ENCODE measurements at places on chromosomes 1 and 21.

- peak; percentile 61 for DNase-seq
Measured at GRCh38 chr1:56803561-56804156, 15.5 kb downstream of the FYB2 start.

GRCh38 chr1:183069562-183070216 lies 46.5 kb downstream of the LAMC1 start:
- DNase-seq, result peak; percentile 45

DNA sequence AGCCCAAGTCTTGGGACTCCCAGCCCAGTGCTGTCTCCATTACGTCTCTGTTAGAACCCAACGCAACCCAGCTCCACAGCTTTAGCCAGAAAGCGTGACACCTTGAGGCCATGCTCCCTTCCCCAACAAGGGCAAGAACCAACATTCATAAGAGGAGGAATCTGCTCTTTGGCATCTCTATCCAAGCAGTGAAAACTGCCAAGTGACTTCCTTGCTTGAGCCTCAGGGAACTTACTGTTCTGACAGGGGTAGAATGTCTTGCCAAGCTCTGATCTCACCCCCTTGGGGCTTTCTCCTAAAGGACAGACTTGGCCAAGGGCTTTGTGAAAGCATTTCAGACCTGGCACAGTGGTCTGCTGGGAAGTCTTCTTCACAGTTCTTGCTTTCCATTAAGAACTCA lies 56.6 kb downstream of the SYT6 start:
- no peak for DNase-seq

- DNase-seq, result no peak
Measured at GRCh38 chr1:200436436-200436835, 26.6 kb upstream of the ZNF281 start.

- DNase-seq, result no peak
Measured at GRCh38 chr21:42645211-42646075, 8.0 kb upstream of the PDE9A start.

DNA sequence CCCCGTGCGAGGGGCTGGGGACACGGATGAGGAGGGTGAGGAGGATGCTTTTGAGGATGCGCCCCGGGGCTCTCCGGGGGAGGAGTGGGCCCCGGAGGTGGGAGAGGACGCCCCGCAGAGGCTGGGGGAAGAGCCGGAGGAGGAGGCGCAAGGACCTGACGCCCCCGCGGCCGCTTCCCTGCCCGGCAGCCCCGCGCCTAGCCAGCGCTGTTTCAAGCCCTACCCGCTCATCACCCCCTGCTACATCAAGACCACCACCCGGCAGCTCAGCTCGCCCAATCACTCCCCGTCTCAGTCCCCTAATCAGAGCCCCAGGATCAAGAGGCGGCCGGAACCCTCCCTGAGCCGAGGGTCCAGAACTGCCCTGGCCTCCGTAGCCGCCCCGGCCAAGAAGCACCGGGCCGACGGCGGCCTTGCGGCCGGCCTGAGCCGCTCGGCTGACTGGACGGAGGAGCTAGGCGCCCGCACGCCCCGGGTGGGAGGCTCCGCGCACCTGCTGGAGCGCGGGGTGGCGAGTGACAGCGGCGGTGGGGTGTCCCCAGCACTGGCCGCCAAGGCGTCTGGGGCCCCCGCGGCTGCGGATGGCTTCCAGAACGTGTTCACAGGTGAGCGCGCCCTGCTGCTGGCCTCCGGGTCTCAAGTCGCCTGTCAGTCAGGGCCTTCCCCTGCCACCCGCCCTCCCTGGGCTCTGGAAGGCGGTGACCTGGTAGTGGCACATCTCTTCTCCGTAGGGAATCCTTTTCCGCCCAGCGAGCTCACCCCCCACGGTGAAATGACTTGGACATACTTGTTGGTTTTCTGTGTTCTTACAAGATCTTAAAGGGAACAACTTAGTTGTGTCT lies 1.7 kb downstream of the FMN2 start:
- DNase-seq, result peak; percentile 56

DNA sequence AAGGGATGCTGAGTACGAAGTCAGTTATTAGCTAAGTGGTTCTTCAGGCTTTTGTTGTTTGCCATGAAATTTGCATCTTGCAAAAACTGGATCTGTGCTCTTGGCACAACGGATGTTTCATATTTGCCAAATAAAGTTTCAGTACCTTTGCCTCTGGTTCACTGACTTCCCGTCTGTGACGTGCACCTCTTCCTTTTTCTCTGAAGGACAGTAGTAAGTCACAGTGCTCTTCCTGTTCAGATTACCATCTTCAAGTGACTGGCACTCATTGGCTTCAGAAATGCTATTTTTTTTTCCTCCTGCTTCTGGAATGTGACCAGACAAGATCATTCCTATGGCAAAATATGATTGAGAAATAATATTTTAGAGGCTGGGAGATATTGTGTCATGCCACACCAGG lies 75.9 kb upstream of the GREM2 start:
- DNase-seq, result no peak

GRCh38 chr1:181863736-181864135 lies 197.8 kb downstream of the ZNF648 start:
- DNase-seq, result no peak

DNA sequence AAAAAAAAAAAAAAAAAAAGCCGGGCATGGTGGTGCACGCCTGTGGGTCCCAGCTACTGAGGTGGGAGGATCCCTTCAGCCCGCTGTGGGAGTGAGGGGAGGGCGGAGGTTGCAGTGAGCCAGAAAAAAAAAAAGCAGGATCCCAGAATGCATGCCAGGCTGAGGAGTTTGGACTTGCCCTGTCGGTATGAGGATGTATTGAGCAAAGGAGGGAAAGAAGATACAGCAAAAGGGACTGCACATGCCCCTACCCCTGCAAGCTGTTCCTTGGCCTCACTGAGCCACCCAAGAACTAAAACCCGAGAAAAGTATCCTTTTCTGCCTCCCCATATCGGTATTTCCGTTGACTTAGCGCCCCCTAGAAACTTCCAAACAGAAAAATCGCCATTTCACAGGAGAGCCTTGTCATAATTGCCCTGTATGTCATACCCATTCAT lies 1.3 kb upstream of the GPATCH4 start:
- peak; percentile 60 for DNase-seq

GRCh38 chr1:109629372-109630030 lies 9.9 kb downstream of the AMPD2 start:
- DNase-seq, result no peak

GRCh38 chr1:91583326-91583755 lies 82.7 kb downstream of the CDC7 start:
- peak; percentile 86 for DNase-seq

GRCh38 chr1:171753685-171754352 lies 12.0 kb upstream of the VAMP4 start:
- no peak for DNase-seq

GRCh38 chr1:243609698-243610097 lies 240.3 kb downstream of the AKT3 start:
- DNase-seq, result no peak

GRCh38 chr1:112701227-112702066 lies 5.5 kb downstream of the RHOC start:
- no peak for DNase-seq

GRCh38 chr1:117495068-117495467 lies 110.8 kb upstream of the TENT5C start:
- no peak for DNase-seq

DNA sequence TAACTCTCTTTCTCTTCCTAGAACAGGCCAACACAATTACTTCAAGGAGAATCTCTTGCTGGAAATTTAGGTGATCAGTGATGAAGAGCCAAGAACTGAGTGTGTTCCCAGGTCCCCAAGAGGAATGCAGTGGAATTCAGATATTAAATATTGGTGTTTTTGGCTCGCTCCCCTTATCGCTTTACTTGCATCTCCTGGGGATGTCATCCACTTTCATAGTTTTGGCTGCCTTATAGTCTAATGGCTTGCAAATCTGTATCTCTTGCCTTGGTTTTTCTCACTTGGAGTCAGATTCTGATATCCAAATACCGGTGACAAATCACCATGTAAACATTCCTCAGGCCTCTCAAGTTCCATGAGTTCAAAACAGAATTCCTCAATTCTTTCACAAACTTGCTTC lies 151.0 kb upstream of the C1orf87 start:
- no peak for DNase-seq

DNA sequence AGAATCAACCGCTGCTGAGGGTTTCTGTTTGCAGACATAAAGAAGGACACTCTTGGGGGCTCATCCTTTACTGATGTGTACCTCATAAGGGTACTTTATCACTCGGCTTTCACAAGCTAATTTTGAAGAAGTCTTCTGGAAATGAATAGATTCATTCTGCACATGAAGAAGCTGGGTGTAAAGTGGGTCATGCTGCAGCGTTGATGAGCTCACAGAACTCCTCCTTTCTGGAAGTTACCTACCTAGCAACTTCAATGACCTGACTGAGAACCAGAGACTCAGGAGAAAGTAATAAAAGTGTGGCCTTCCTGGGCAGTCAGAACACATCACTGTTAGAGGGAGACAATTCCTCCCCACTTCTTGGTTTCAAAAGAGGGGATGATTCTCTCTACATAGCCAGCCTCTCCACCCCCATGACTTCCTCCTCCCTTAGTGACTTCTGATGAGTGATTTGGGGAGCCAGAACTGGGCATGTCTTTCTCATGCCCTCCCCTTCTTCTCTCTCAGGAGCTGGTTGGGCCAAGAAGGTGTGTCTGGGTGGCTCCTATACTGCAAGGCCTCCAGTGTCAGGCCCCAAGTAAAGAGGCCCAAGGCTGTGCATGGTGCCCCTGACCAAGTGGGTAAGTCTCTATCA lies 27.0 kb downstream of the PCNX2 start:
- no peak for DNase-seq

DNA sequence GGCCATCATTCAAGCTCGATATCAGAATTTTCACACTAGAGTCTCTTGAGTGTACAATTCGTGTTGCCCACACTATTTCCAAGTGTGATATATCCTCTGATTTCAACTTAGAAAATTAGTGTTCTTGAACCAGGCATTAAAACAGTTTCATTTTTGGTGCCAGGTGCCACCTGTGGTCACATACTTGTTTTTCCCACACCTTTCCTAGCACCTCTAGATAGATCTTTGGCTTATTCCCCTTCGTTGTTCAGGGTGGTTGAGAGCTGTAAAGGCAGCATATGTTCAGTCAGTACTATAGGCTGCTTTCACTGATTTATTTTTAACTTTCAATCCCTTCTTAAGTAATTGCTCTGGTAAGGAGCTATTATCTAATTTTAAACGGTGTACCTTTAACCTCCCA lies 131.1 kb downstream of the NEK7 start:
- DNase-seq, result no peak

DNA sequence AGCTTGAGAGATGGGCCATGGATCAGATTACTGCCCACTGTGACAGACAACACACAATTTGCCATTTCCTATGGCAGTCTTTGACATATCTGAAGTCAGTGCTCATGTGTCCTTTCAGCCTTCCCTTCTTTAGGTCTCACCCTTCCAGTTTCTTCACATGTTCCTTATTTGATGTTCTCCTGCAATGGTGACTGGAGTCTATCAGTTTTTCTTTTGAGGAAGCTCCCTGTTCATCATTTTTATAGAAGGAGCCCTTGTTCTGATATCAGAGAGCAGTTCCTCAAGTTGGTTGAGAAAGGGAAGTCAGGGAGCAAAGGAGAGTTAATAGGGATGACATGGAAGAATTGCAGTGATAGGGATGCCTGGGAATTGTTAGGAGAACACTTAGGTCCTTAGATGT lies 42.2 kb downstream of the DISC1 start:
- DNase-seq, result no peak

- no peak for DNase-seq
Measured at GRCh38 chr1:246187834-246188372, 319.2 kb downstream of the SMYD3 start.

DNA sequence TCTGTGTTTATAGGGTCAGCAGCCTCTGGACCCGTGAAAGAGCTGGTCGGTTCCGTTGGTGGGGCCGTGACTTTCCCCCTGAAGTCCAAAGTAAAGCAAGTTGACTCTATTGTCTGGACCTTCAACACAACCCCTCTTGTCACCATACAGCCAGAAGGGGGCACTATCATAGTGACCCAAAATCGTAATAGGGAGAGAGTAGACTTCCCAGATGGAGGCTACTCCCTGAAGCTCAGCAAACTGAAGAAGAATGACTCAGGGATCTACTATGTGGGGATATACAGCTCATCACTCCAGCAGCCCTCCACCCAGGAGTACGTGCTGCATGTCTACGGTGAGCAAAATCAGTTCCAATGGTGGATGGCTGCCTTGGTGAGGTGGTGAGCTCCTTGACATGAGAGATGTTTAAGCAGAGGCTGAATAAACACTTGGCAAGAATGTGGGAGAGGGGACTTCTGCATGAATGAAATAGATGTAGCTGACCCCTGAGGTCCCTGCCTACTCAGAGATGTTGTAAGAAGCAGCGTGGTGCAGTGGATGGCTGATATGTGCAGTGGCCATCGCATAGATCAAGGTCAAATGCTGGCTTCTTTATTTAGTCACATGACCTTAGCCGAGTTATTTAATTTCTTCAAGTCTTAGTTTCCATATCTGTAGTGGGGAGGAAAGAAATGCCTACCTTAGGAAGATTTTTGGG lies 9.3 kb downstream of the SLAMF7 start:
- DNase-seq, result peak; percentile 20

DNA sequence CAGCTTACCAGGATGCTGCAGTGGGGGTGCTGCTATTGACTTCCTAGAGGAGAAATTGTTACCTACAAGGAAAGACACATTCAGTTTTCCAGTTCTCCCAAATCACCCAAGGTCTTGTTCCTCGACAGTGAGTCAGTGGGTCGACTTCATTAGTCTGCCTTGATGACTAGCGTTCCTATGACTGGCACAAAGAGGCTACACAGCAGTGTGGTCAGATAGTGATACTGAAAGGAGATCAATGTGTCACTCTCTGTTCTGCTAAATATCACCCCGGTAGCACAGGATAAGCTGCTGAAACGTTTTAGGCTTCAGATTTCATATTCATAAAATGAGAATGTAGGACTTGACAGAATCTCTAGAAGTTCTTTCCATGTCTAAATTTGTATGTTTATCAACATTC lies 357.4 kb downstream of the LMX1A start:
- DNase-seq, result no peak

DNA sequence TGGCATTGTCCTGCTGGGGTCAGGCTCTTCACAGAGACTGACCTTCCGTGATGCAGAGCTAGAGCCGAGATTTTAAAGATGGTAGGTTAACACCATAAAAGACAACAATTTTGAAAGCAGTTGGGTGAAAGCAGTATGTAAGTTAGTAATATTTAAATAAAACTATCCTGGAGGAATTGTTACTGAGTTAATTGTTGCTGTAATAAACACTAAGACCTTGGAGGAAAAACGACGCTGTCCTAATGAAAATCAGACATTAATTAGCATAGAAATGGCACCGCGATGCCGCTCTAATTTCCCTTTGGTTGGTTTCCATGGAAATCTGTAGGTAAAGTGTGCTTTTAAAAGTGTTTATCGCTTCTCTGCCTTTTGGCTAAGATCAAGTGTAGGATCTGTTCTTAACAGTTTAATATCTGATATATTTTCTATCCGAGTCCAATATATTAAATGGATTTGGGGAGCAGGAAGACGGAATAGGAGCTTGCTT lies 745 bp upstream of the ANP32E start:
- no peak for DNase-seq

- no peak for DNase-seq
Measured at GRCh38 chr1:40312238-40313205, 4.6 kb downstream of the COL9A2 start.

- no peak for DNase-seq
Measured at GRCh38 chr1:206541236-206541833, 34.0 kb downstream of the RASSF5 start.

All from GM23248 (cell line).